ENCODE measurements at places on chromosomes 2 and 18.

- no peak for DNase-seq
Observed at GRCh38 chr2:54671875-54672589, 51.4 kb upstream of the EML6 start.

- no peak for DNase-seq
Observed at GRCh38 chr2:55907686-55908085, 15.9 kb downstream of the EFEMP1 start.

- no peak for DNase-seq
Observed at GRCh38 chr2:24860631-24861030, 59.4 kb downstream of the ADCY3 start.

GRCh38 chr2:64858541-64859311 lies 130.5 kb upstream of the SLC1A4 start:
- no peak for DNase-seq

DNA sequence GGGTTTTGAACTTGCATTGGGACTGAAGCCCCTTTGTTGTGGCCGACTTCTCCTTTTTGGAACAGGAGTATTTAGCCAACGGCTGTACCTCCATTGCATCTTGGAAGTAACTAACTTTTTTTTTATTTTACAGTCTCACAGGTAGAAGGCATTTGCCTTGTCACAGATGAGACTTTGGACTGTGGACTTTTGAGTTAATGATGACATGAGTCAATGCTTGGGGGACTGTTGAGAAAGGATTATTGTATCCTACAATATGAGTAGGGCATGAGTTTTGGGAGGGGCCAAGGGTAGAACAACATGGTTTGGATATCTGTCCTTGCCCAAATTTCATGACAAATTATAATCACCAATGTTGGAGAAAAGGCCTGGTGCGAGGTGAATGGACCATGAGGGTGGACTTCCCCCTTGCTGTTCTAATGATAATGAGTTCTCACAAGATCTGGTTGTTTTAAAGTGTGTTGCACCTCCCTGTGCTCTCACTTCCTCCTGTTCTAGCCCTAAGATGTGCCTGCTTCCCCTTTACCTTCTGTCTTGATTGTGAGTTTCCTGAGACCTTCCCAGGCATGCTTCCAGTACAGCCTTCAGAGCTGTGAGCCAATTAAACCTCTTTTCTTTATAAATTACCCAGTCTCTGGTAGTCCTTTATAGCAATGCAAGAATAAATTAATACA lies 1269.4 kb upstream of the CHAC2 start:
- no peak for DNase-seq

DNA sequence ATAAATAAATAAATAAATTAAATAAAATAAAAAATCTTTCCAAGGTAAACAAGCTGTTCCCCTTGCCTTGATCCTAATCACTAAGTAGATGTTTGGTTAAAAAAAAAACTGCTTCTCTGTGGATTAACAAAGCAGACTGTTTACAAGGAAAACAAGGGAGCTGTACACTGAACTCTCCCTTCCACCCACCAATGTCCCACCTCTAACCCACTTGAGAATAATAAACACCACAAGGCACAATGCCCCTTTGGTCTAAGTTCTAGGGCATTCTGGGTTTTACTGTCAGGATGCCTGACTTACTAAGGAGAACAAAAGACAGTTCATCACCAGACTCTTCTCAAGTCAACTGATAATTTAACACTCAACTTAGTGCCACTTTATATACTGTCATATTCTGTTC lies 83.5 kb downstream of the NCKAP1 start:
- DNase-seq = no peak

- no peak for DNase-seq
Observed at GRCh38 chr2:127651381-127651809, 5.4 kb downstream of the GPR17 start.

- no peak for DNase-seq
Observed at GRCh38 chr18:10900435-10900834, 248.9 kb downstream of the PIEZO2 start.

DNA sequence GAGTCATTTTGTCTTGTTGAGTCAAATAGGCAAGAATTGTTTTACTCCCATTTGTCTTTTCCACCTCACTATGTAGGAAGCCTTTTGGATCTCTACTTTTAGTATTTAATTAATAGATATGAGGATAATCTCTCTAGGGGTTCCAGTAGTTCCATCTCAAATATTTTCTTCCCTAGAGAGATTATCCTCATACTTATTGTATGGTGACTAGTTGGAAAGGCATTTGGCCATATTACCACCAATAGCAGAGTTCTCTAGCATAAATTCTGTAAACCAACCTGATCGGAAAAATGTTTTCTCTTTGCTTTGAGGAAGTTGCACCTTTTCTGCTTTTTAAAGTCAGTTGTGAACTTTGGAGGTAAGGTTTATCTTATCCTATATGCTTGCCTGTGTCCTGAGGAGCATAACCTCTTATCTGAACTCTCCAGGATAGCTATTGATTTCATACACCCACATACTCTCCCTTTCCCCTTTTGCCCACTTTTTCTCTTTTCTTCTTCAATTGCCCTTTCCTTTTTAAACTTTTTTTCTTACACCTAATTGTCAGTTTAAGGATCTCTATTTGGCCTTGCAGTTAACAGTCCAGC lies 100.8 kb downstream of the GALNT1 start:
- DNase-seq = no peak

DNA sequence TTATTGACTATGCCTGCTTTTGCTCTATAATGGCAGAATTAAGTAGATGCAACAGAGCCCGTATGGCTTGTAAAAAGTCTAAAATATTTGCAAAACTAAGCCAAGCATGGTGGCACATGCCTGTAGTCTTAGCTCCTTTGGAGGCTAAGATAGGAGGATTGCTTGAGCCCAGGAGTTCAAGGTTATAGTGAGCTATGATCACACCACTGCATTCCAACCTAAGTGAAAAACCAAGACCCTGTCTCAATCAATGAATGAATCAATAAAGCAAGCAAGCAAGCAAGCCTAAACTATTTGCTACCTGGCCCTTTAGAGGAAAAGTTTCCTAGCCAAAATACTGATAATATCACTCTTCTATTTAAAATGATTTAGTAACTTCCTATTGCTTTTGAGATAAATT lies 260.0 kb downstream of the OTX1 start:
- DNase-seq = no peak

GRCh38 chr18:1906421-1906820 lies 664.9 kb downstream of the METTL4 start:
- DNase-seq = no peak
